Cardiac fibroblast (primary cell): ENCODE measurements at places on chromosomes 2 and 18.

DNA sequence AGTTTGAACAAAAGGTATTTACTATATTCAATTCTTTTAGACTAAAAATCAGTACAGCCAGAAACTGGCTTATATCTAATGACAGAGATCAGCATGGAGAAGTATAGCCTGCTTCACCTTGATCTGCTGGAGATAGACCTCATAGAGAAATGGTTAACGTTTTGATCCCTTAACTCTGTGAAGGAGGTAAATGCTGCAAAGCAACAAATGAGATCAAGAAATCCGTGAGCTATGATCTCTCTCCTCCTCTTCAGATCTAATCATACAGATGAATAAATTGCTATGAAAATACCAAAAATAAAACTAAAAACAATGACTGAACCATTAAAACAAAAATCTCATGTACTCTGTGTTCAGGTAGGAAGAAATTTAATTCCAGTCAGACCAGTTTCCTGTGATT lies 42.8 kb downstream of the KLHL14 start:
- DNase-seq: no peak

GRCh38 chr2:95268211-95269035 lies 5.8 kb upstream of the PROM2 start:
- no peak for DNase-seq

GRCh38 chr2:98487806-98488189 lies 43.1 kb downstream of the INPP4A start:
- DNase-seq: peak; percentile 40

DNA sequence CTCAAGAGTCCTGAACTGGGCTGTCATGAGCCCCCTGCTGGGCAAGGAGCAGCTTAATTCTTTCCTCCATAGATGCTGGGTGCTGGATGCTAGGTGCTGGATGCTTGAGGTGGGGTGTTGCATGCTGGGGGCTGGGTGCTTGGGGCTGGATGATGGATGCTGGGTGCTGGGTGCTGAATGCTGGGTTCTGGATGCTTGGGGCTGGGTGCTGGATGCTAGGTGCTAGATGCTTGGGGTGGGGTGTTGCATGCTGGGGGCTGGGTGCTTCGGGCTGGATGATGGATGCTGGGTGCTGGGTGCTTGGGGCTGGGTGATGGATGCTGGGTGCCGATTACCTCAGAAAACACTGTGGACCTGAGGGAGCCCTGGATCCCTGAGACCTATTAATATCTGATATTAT lies 837.7 kb downstream of the GALR1 start:
- DNase-seq: no peak

GRCh38 chr2:6083136-6083535 lies 391.0 kb downstream of the SOX11 start:
- no peak for DNase-seq

GRCh38 chr2:222577341-222577740 lies 78.6 kb downstream of the FARSB start:
- no peak for DNase-seq

- no peak for DNase-seq
Measured at GRCh38 chr2:50863856-50864255, 168.1 kb downstream of the NRXN1 start.
